ENCODE measurements at places on chromosomes 6 and 20.

- no peak for DNase-seq
Measured at GRCh38 chr20:3068986-3069900, 2.2 kb upstream of the OXT start.

- no peak for DNase-seq
Measured at GRCh38 chr6:9583753-9584352, 831.0 kb downstream of the TFAP2A start.

- DNase-seq, result no peak
Measured at GRCh38 chr20:36885356-36885755, 9.4 kb downstream of the TLDC2 start.

DNA sequence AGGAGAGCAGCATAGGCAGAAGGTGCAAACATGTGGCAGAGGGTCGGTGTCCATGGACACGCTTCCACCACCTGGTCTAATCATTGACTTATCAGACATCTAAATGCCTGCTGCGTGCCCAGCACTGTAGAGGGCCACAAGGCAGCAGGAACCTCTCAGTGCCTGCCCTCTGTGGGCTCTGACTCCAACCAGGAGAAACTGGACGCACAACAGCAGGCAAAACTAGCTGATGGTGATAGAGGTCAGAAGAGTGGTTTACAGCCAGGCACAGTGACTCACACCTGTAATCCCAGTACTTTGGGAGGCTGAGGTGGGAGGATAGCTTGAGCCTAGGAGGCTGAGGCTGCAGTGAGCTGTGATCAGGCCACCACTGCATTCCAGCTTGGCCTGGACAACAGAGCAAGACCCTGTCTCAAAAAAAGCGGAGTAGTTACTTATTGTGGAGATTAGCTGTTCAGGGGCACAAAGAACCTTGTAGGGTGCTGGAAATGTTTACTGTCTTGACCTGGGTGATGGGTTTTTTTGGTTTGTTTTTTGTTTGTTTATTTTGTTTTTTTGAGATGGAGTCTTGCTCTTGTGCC is 46.5 kb downstream of the PPARD start:
- DNase-seq, result no peak

DNA sequence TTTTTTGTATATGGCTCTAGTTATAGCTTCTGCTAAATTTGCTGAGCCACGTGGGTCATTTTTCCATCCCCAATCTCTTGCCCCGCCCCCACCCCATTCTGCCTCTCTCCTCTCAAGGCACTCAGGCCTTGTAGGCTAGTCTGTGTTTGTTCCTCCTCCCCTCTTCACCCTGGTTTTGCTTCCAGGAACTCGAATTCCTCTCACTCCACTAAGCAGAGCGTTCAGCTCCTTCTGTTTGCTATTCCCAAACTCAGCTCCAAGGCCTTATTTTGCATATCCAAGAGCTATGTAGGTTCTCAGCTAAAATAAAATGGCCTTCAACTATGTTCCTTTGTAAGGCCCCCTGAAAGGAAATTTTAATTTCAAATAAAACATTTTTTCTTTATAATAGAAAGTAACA is 1293.7 kb downstream of the EPHA7 start:
- no peak for DNase-seq

GRCh38 chr6:8539453-8539852 is 104.1 kb upstream of the SLC35B3 start:
- no peak for DNase-seq

DNA sequence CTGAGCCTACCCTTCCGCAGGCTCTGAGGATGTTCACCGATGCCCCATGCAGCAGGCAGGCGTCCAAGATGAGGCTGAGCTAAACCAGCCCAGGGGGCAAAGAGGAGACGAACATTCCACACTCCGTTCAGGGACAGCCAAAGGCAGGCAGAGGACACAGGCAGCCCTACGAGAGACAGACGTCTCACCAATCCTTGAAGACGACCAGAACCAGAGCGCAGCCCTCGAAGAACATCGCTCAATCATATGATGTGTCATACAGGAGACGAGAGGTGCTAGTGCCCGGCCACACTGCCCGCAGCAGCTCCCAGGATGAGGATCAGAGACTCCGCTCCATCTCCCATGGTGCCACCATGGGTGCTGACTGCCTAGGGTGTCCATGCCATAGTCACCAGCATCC is 35.6 kb upstream of the TMEM181 start:
- no peak for DNase-seq

GRCh38 chr6:14286144-14286543 is 168.6 kb downstream of the CD83 start:
- no peak for DNase-seq

- DNase-seq, result no peak
Measured at GRCh38 chr6:135630789-135631376, 133.3 kb upstream of the AHI1 start.

DNA sequence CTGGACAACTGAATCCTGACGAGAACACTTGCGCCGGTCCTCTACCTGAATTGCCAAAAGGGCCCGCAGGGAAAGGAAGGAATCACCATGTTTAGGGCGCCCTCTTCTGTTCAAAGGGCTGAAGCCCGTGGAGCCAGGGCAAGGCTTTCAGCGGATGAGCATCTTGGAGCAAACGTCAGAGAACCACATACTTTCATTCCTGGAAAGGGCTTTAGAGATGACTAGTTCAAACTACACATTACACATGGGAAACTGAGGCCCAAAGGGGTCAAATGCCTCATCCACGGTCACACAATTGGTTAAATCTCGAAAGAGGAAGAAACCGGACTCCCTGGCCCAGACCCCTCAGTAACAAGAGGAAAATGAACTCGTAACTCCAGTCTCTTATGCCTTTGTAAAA is 11.5 kb upstream of the ZNF133 start:
- no peak for DNase-seq

GRCh38 chr20:5691918-5692618 is 58.1 kb upstream of the SHLD1 start:
- DNase-seq, result peak; percentile 86

DNA sequence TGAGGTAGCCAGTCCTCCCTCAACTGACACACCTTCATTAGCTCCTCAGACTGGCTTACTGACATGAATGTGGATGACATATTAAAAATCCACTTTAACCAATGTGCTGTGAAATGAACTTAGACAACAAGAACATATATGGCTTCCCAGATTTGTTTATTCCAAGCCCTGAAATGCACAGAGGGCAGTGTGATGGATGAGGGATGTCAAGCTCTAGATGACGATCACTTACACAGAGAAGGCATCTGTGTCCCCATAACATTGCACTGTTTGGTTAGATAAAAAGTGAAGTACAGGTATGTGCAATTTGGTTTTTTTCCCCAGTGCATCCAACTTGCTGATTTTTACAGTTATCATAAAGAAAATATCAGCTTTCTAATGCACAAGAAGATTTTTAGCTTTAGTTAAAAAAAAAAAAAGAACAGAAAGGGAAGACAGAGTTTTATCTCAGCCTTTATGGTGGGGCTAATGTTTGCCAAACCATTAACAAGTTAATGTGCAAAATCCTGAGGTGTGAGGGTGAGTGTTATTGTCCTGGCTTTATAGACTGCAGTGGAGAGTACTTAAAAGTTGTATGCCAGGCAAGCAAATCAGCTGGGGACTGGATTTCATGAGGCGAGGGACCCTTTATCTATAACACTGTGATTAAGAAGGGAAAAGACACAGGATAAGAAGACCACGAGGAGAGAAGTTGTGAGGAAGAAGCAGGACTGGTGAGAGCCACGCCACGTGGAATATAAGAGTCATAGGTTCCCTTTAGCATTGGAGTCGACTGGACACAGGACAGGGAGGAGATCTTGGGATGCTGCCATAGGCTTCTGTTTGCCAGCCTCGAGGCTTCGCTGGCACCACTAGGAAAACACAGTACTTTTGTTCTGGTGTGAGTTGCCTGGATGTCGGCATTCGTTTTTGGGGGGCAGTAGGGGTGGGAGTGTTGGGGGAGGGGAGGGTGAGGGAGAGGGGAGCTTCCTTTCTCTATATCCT is 90.0 kb upstream of the BACH2 start:
- DNase-seq, result no peak

- no peak for DNase-seq
Measured at GRCh38 chr6:13725570-13725969, 13.9 kb upstream of the RANBP9 start.

- DNase-seq, result no peak
Measured at GRCh38 chr6:98516206-98516605, 318.2 kb upstream of the POU3F2 start.

- DNase-seq, result no peak
Measured at GRCh38 chr6:167350275-167350696, 25.4 kb downstream of the TTLL2 start.

DNA sequence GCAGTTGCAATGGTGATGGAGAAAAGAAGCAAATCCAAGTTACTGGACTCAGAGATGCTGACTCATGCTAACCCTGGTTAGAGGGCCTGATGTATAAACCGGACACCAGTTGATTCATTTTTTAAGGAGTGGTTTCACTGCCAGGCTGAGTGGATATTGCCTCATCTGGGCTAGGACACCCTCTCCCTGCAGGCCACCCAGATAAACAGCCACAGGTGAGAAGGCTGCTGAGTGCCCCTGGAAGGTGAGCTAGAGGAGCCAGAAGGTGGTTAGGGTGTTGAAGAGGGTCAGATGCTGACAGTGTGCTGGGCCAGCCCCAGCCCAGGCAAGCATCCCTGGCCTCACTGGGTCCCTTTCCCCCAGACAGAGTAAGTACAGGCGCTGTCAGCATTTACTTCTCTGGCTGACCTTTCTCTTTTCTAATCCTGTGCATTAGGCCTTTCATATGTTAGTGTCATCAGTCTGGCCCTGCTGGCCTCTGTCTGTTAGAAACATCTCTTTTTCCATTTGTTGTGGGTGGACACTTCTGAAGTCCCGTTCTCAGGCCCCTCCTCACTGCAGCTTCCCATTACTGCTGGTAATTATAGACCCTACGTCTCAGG is 13.5 kb downstream of the EPB41L1 start:
- DNase-seq, result no peak

DNA sequence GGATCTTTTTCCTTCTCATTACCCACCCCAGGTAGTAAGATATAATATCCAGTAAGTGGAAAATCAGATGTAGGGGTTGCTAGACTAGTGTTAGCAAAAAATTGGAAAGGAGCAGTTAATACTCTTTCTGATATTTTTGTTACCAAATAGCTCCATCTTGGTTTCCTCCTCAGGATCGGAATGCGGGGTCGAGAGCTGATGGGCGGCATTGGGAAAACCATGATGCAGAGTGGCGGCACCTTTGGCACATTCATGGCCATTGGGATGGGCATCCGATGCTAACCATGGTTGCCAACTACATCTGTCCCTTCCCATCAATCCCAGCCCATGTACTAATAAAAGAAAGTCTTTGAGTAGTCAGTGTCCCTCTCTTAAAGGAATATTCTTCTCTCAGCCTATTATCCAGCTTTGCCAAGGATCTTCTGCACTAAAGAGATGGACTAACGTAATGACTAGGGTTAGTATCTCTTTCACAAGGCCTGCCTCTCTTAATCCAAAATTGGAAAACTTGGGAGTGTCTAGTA is 1.5 kb downstream of the ROMO1 start:
- no peak for DNase-seq

DNA sequence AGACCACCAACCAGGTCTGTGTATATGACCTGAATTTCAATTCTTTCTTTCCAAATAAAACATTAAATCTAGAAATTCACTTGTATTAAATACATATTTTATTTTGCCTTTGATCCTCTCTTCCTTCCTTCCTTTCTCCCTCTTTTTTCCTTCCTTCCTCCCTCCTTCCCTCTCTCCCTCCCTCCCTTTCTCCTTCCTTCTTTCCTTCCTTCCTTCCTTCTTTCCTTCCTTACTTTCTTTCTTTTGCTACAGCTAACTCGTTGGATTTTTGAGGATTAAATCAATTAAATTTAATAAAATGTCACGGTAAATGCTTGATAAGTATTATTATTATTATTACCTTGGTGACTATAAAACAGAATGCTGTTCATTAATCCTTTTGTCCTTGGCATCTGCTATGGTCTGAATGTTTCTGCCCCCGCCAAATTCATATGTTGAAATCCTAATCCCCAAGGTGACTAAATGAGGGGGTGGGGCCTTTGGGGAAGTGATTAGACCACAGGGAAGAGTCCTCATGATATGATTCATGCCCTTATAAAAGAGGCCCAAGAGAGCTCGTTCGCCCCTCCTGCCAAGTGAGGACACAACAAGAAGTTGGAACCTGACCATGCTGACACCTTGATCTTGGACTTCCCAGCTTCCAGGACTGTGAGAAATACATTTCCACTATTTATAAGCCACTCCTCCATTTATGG is 67.6 kb upstream of the BTBD3 start:
- DNase-seq, result no peak

- no peak for DNase-seq
Measured at GRCh38 chr6:17851720-17852161, 135.7 kb downstream of the KIF13A start.

DNA sequence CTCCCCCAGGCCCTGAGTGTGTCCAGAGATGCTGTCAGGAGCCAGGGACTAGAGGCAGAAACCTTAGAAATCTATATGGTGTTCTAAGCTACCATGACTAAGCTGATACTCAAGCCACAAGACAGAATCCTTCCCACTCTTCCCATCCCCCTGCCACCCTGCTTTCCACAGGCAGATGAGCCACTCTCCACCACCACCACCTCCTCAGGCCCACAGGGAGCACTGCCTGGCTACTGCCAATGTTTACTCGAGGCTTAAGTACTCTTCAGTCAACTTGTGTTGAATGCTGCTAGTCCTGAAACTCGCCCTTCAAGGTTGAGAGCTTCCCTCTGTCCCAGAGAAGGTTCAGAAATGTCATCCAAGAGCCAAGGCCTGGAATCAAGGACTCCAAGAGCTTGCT is 56.2 kb downstream of the CENPW start:
- DNase-seq, result no peak

- DNase-seq, result no peak
Measured at GRCh38 chr6:94300424-94301144, 881.2 kb upstream of the EPHA7 start.

DNA sequence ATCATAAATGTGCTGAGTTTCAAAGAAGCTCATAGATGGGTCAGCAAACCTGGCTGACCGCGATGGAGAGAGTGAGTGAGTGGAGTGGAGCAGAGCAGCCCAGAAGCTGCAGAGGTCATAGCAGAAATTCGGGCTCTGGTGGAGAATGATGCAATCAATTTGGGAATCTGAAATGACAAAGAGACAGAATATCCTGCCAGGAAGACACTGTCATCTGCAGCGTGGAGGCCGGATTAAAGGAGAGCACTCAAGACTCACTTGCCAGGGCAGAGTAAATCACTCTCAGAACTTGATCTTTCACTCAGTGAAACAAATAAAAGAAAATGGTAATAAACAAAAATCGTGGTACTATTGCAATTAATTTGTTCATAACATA is 109.6 kb upstream of the RREB1 start:
- no peak for DNase-seq

GRCh38 chr6:16979677-16980370 is 122.0 kb upstream of the STMND1 start:
- DNase-seq, result no peak

DNA sequence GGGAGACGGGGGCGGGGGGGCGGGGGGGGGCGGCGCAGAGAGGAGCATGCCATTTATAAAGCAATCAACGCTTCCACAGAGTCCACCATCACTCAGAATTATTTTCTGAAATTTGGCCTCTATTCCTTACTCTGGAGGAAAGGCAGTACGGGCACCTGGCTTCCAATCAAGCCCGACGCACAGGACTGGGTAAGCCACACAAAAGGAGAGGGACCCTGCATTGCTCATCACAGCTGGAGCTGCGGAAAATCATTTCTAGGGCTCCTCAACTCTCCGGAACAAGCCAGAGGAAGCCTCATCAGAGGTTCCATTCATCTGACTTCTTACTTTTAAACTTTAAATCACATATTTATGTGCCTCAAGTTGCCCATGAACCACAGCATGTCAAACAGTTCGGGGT is 55.9 kb downstream of the TTI1 start:
- no peak for DNase-seq

- DNase-seq, result no peak
Measured at GRCh38 chr6:24004659-24005058, 121.4 kb upstream of the NRSN1 start.

Data from GM12864 (cell line).